ENCODE measurements at places on chromosomes 5 and 9.

DNA sequence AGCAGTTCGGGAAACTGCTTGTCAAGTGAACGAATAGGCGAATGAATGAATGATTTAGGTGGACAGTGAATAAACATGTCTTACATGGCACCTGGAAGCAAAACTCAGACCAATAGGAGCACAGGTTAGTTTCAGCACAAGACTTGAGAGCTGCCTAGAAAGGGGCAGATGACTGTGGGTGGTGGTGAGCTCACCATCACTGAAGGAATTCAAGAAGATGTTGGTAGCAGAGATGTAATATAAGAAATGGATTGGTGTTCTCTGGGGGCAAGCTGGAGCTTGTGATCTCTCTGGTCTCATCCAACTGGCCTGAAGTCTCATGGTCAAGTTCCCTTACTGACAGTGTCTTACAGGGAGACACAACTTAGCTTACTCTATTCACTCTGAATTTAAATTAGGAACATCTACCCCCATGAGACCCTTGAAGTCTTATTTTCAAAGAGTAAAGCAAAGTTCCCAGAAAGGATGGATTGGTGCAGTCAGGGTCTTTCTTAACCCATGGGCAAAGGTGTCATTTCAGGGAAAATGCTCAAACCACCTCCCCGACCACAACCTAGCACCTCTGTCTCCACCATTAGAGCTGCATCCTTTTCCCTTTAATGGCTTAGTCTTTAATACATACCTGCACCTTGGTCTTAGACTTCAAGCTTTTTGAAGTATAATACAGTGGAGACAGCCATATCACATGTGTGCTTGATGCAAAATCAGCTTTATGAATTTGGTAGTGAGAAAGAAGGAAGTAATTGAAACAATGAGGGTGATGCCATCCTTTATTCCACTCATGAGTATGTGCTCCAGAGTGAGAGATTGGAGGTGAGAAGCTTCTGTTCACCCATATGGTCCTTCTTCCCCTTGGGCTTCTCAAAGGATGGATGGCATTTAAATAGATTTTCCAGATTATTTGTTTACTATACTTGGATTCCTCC lies 5.1 kb downstream of the LCP2 start:
- DNase-seq = no peak

DNA sequence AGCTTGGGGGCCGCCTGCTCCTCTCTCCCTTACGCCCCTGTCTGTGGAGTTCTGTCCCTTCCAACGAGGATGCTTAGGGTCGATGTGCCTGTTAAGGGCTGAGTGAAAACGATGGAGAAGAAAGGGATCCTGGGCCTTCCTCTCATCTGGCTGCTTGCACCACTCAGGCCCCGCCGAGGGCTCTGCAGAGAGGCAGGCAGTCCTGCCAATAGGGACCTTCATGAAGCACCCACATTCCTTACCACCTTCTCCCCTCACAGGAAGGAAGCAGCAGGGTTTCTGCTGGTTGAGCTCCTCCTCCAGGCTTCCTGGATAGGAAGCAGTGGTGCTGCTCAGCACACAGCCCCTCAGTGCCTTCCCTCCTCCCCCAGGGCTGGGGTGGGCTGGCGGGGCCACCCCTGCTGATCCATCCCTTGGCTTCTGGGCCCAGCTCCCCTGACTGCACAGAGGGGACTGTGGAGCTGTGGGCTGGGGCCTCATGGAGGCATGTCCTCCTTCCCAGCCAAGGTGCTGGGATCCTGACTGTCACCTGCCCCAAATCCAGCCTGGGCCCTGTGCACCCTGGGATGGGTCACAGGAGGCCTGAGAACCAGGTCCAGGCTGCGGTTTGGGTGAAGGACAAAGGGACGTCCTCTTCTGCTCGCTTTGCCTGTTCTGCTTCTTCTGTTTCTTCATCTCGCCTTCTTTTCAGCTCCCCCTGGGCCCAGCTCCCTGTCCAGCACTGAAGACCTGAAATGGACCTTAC lies 50.5 kb downstream of the AHRR start:
- no peak for DNase-seq

- DNase-seq = no peak
Measured at GRCh38 chr9:81546489-81546888, 142.9 kb downstream of the TLE1 start.

- no peak for DNase-seq
Measured at GRCh38 chr5:122187426-122187825, 58.1 kb downstream of the ZNF474 start.

GRCh38 chr9:92986176-92987119 lies 39.1 kb downstream of the FGD3 start:
- no peak for DNase-seq
